ENCODE measurements at places on chromosomes 1 and 21. TPM values are rescaled to one million over a fixed set of nuclear protein-coding genes. Genes with fewer than 3 reads are reported as not detected.

DNA sequence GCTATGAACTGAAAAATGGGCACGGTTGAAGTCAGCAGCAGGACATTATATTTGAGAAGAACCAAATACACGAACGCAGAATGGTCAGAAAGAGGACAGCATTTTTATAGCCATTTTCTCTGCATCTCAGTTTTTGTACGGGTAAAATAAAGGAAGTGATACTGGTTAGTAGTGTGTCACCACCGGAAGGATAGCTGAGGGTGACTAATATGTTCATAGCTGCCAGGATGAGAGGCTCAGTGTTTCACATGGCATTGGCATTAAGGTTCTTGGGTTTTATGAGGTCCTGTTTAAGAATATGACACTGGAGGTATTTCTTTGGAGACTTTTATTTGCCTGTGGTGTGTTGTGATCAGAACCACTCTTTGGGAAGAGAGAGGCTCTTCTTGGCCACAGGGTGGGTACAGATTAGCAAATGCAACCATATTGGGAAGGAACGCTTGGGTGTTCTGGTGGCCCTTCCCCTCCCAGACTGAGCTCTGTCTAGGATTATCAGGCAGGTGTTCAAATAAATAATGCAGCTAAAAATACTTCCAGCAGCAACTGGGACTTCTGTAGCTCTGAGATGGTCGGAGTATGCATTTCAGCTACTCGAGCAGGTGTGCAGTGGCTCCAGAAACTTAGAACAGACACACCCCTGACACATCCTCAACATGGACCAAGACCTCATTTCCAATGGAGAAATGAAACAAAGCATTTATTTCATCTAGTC, 158.2 kb downstream of the PBX1 start:
- no peaks in the 10 kb centered on the region for H3K36me3 ChIP-seq
- DNase-seq, result no peak
- H3K4me3 ChIP-seq, result no peak overlapping the region
- no peak overlapping the region for H3K27ac ChIP-seq
- no peaks in the 10 kb centered on the region for H3K27me3 ChIP-seq

DNA sequence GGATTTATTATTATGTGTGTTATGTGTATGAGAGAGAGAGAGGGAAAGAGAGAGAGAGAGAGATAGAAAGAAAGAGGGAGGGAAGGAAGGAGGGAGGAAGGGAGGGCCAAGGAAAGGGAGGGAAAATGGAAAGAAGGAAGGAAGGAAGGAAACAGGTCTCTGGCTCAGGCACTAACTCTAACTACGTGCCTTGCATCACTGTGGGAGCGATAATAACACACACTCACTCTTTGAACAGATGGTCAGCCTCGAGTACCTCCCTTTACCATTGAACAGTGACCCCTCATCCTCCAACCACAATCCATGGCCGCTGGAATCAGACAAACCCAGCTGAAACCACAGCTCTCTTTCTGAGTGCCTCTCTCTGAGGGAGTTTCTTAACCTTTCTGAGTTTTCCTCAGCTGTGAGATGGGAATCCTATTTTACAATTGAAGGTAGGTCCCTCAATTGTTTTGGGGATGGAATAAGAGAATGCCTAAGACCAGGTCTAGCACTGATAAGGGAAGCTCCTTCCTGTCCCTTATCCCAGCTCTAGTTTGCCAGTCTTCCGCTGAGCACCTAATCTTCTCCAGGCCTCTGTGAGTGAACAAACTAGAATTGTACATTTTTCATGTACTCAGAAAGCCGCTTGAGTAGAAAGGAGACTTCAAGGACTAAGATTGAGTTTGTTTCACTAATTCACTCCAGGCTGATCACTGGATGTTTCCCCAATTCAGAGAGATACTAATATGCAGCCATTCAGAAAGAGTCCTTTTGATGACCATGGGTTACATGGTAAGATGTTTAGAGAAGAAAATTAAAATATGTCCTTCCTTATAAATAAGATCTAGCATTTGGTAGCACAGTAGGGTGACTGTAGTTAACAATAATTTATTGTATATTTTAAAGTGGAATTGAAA, 62.8 kb downstream of the IRF2BP2 start:
- H3K27ac ChIP-seq, result no peak overlapping the region
- H3K27me3 ChIP-seq, result no peaks in the 10 kb centered on the region
- DNase-seq, result no peak
- no peak overlapping the region for H3K4me3 ChIP-seq
- H3K36me3 ChIP-seq, result no peaks in the 10 kb centered on the region

GRCh38 chr1:24673341-24673740, 30.2 kb downstream of the SRRM1 start:
- DNase-seq, result no peak
- H3K4me3 ChIP-seq, result no peak overlapping the region
- H3K4me1 ChIP-seq, result peaks cover 3% of the 10 kb centered on the region
- H3K27me3 ChIP-seq, result no peaks in the 10 kb centered on the region
- H3K36me3 ChIP-seq, result peaks cover 81% of the 10 kb centered on the region

DNA sequence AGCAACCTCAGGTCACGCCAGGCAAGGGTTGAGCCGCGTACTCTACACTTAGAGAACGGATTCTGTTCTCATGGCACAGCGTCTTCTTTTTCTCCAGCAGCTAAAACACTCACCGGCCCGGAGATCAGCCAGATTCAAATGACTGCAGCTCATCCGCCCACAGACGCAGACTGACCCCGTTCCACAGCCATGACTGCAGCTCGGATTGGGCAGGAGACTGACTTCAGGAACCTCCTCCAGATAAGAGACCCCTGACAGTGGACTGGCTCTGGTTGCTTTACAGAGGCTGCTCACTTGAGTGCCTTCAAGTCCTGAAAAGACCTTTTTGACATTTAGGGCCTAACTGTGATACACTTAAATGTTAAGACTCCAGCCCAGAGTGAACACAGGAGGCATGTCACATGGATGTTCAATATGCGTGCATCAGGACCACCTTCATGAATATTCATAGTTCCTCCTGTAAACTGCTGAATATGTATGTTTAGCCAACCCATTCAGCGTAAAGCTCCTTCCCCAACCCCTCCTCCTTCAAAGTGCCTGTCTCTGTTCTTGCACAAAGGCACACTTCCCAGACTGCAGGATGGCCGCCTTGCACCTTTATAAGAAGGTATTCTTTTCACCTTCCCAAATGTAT, 42.6 kb downstream of the BACE2 start:
- H3K4me3 ChIP-seq, result no peak overlapping the region
- no peak overlapping the region for H3K27ac ChIP-seq
- no peaks in the 10 kb centered on the region for H3K36me3 ChIP-seq
- no peak for DNase-seq

The ILDR2 gene
- 18.5 TPM for total RNA-seq

The LRRIQ3 gene
- 0.46 TPM for total RNA-seq

Measured in activated T-helper 2 cell treated with anti-CD3 and anti-CD28 coated beads, Interferon-gamma antibody, Interleukin-2, Interleukin-4, amounts not matched to agents 10 μg/mL and 5 μg/mL and 100 μg/mL, durations not matched to agents 14 hours and 24 hours and 36 hours (primary cell).